ENCODE measurements at places on chromosomes 2 and 18.

DNA sequence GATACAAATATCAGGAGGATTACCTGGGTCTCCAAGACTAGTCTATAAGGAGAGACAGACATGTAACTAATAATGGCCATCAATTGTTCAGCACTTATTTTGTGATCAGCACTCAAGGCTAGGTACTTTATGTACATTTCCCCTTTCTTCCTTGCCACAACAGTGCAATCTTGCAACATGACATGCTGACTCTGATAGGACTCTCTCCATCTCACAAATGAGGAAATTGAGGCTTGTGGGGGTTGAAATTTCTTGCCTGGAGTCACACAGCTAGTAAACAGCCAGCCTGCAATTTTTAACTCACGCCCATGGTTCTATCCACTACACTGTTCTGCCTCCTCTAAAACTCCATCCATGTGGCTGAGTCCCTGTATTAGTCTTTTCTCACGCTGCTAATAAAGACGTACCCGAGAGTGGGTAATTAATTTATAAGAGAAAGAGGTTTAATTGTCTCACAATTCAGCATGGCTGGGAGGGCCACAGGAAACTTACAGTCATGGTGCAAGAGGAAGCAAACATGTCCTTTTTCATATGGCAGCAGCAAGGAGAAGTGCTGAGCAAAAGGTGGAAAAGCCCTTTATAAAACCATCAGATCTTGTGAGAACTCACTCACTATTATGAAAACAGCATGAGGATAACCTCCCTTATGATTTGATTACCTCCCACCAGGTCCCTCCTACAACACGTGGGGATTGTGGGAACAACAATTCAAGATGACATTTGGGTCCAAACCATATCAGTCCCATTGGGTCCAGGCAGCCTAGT is 302.4 kb downstream of the PLCL1 start:
- no peak for DNase-seq

- no peak for DNase-seq
Measured at GRCh38 chr2:25698752-25699151, 25.4 kb upstream of the DTNB start.

GRCh38 chr2:41736586-41736985 is 311.2 kb upstream of the PKDCC start:
- no peak for DNase-seq

DNA sequence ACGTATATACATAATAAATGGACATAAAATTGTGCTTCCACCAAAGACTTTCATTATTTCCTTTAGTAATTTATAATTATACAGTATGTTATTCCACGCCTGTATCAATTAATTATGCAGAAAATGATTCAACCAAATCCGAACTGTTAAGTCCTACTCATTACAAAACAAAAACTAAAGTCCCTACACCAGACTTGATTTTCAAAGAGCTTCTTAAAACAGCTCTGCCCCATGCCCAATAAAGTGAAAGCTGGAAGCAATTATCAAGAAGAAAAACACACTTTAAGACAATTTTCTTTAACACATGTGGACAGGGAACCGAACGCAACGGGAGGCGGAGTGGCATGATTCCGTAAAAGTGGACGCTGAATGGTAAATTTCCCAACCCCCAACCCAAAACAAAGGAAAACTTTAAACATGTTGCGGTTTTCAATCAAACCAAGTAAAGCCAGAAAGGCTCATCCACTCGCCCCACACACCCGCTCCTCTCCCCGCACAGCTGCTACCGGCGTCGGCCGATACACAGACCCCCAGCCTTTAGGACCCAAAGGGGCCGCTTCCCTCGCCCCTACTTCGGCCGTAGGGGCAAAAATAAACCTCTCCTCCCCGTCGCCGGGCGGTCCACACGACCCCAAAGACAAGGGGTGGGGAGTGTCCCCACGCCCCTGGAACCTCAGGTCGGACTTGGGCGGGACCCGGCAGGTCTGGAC is 705 bp downstream of the YES1 start:
- DNase-seq, result no peak

DNA sequence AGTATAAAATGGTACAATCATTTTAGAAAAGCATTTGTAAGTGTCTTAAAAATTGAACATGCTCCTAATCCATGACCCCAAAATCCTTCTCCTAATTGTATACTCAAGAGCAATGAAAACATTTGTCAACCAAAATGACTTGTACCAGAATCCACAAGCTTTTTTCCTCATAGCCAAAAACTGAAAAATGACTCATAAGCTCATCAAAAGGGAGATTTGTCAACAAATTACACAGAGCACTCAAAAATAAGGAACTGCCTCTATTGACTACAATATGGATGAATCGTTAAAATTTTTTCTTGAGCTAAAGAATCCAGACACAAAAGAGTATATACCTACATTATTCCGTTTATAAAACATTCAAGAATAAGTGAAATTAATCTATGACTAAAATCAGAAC is 544.8 kb downstream of the ARHGAP15 start:
- DNase-seq, result no peak

GRCh38 chr18:37900326-37900725 is 334.7 kb upstream of the CELF4 start:
- no peak for DNase-seq

- no peak for DNase-seq
Measured at GRCh38 chr2:74010087-74010541, 25.4 kb downstream of the TET3 start.

- DNase-seq, result peak; percentile 74
Measured at GRCh38 chr2:191811807-191812602, 34.9 kb downstream of the CAVIN2 start.

DNA sequence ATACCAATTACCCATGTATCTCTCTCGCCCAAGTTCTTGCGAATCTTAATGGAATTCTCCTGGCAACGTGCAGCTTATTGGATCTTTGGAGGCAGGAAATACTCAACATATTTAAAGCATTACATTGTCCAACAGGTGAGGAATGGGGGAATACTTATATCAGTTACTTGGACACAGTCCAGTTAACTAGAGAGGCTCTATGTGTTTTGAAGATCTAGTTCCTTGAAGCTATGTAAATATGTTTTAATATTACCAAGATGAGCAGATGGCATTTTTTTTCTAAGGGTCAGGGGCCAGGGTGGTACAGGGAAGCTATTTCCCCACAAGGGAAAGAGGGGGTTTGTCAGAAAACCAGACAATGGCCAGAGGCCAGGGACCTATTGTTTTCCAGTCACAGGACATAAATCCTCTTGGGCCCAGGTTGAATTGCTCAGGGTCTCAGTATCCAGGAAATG is 26.8 kb upstream of the MC5R start:
- DNase-seq, result no peak

DNA sequence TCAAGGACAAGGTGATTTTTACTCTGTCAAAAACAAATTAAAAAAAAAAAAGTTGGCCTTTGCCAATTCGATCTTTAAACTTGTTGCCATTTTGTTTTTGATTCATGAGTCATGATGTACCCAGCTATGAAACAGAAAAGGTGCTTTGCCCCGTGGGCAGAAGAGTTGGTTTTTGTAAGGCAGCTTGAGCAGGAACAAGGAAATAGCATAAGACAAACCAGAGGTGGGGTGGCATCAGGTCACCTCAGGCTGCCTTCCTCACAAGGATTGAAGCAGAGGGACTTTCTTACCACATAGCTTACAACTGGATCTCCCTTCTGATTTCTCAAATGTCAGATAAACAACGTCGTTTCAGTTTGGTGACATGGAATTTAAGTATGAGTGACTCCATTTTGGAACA is 123.8 kb downstream of the ARL4C start:
- DNase-seq, result no peak

DNA sequence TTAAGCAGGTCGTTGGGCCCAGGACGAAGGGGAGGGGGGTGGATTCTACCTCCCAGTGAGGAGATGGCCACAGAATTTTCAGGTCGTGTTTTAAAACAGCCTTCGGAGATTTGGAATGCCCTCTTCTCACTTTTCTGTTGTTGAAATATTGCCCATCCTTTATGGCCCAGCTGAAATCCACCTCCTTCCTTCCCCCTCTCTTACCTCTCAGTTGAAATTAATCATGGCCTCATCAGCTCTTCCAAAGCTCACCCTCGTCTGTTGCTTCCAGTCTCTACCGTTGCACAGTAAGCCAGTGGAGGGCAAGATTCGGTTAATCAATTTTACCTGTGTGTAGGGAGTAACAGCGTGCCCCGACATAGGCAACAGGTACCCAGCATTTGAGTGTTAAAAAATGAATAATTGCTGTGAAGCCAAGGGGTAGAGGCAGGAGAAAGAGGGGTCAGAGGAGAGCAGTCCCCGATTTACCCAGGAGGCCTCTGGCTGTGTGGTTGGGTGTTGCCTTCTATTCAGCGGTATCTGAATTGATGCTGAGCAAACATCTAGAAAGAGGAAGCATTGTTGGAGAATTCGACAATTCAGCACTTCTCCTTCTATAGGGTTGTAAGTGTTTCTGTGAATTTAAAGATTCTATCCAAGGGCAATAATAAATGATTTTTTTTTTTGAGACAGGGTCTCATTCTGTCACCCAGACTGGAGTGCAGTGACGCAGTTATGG is 8.6 kb upstream of the PDIA6 start:
- DNase-seq, result no peak

DNA sequence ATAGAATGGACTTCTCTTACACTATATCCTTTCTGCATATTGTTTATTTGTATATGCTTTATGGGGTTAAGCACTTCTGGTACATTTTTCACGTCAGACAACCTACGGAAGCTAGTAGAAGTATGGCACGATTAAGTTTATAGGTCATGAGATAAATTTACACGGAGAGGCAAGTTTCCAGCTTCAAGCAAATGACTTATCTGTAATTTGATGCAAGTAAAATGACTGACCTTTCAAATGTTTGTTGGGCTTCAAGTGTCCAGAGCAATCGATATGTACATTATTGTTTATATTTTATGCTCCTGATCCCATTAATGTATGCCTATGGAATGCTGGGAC is 97.5 kb upstream of the EFEMP1 start:
- DNase-seq, result no peak

DNA sequence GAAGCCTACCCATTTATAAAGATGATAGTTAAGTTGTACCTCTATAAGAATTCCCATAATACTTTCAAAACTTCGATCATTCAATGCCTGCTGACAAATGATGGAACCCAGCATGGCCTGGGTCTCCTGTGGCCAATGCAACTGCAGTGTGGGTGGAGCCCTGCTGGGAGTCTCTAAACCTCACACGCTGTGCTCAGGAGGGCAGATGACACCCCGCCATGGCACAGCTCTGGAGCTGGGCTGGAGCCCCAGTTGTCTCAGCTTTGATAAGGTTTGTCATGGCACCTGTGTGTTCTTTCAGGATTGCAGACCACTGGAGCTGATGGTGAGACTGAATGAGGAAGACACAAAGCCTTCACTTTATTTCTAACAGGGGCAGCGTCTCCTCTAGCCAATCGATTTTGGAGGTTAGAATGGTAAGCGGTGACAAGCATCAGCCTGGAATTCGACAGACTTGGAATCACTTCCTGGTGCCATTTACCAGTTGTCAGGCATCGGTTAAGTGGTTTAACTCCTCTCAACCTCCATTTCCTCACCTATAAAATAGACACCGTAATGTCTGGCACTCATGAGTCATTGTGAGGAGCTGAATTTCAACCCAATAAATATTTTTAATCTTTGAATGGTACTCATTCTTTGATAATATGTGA is 383.6 kb upstream of the SALL3 start:
- no peak for DNase-seq

DNA sequence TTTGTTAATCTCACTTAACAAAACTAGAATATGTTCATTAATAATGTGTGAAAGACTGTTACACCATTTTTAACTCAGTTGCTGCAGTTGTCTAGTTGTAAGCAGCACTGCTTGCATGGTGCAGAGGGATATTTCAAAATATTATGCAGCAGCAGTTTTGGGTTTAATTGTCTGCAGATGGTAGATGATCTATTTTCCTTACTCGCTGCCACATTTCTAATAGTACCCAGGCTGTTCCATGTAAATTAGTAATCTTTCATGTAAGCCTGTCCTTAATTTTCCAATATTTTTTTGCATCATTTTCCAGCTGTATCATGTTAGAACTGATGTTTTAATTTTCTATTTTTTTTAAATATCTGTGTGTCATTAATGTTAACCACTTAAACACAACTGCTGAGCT is 488.1 kb upstream of the RAB12 start:
- no peak for DNase-seq

DNA sequence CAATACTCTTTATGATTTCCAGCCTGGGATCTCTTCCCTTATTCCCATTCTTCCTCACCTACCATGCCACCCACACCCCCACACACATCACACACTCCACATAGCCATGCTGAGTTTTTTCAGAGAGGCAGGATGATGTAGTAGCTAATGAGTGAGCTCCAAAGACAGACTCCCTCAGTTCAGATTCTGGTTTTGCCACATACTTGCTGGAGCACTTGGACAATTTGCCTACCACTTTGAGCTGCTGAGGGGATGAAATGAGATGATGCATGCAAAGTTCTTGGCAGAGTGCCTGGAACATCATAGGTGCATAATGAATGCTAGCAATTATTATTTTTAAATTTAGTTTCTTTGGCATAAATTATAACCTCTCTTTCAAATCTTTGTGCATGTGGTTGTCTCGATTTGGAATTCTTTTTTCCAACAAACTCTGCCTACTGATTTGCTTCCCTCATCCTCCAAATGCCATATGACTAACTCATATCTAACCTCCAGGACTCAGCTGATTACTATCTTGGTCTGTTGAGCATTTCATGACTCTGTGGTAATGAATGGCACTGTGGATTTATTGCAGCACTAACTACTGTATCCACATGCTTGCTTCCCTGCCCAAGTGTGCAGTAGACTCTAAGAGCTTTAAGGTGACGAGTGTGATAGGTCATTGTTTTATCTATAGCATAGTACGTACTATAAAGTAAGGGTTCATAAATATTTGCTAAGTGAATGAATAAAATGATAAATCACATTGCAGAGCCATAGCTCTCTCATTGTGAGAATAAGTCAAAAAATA is 99.1 kb downstream of the TACR1 start:
- DNase-seq, result no peak

- DNase-seq, result no peak
Measured at GRCh38 chr2:120461546-120462537, 115.9 kb downstream of the INHBB start.

GRCh38 chr2:183060571-183061231 is 17.8 kb upstream of the DUSP19 start:
- no peak for DNase-seq

DNA sequence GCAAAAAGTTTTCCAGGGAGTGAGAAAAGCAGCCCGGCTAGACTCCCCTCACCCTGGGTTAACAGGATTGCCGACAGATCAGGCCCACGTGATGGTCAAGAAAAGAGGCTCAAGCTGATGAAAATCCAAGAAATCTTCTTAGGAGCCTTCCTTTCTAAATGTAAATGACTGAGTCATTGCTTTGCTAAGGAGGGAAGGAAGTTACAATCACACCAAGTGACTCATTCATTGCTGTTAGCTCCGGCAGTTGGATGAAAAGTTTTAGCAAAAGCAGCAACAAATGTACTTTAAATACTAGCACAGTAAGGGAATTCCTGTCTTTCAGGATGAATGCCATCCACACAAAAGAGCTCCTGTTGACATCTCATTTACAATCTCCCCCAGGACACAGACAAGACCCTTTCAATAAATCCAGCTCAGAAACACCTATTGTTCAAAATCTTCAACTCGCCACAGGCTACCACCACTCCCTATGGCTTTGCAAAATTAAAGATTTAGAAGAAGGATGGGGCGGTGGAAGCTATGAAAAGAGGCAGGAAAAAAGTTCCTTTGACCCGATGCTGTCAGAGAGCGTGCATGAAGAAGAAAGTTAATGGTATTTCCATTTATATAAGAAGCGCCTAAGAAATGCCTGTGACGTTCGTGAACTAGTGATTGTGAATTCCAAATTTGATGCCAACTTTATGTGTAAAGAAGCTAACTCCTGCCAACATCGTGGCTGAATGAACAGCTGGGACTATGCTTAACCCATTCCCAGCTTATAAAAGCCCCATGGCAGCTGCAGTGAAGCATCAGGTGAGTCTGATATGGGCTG is 153.7 kb downstream of the TGIF1 start:
- no peak for DNase-seq

Measured in tibial nerve (tissue), 4 donors.